ENCODE measurements at places on chromosomes 1 and 21. TPM values are rescaled to one million over a fixed set of nuclear protein-coding genes. Genes with fewer than 3 reads are reported as not detected.

- no peak for DNase-seq
These were observed 61.1 kb upstream of the DMRTB1 start for GRCh38 chr1:53398091-53398490.

- no peak for DNase-seq
These were observed 48.7 kb upstream of the KIF1B start for GRCh38 chr1:10161541-10162290.

DNA sequence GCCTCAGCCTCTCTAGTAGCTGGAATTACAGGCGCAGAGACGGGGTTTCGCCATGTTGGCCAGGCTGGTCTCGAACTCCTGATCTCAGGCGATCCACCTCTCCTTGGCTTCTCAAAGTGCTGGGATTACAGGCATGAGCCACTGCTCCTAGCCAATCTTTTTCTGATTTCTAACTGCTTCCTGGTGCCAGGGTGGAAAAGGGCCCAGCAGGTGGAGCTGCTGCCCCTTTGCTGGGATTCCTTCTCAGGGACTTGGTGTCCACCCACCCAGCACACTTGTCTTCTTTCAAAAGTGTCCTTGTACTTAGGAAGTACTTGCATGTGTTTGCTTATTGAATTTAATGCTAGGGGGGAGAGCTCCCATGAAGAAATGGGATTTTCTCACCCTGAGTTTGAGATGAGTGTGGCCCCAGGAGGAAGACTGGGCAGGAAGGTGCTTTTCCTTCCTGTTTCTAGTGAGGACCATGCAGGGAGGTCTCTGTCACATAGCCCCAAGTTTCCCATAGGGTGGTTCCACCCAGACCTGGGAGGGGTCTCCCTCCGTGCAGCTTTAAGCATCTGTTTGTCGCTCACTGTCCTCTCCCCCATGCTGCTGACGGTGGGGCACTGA is 14.2 kb downstream of the UTP11 start:
- peak; percentile 85 for DNase-seq

DNA sequence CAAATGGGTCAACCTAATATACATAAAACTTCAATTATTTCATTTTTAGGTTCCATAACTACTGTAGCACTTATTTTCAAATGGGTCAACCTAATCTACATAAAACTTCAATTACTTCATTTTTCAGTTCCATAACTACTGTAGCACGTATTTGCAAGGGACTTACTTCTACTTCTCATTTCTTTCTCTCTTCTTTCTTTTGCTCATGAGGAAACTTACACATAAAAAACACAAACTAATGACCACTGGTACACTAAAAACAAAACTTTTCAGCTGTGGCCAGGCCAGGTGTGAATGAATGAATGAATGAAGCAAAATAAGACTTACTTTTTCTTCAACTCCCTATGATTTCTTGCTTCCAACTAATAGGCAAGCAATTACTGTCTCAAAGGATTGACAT is 11.7 kb downstream of the SYDE2 start:
- DNase-seq, result no peak

DNA sequence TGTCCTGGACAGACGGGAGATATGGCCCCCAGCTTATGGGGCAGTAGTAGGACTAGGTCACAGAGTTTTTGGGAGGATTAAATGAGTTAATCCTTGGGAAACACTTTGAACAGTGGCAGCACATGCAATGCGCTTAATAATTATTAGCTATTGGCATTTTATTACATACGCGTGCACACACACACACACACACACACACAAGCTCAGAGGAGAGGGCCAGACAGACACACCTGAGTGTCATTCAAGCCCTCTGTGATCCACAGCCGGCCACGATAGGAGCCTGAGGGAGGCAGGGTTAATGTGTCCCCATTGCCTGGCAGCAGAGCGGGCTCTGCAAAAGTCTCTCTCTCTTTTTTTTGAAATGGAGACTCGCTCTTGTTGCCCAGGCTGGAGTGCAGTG is 37.9 kb downstream of the EPHA2 start:
- no peak for DNase-seq

DNA sequence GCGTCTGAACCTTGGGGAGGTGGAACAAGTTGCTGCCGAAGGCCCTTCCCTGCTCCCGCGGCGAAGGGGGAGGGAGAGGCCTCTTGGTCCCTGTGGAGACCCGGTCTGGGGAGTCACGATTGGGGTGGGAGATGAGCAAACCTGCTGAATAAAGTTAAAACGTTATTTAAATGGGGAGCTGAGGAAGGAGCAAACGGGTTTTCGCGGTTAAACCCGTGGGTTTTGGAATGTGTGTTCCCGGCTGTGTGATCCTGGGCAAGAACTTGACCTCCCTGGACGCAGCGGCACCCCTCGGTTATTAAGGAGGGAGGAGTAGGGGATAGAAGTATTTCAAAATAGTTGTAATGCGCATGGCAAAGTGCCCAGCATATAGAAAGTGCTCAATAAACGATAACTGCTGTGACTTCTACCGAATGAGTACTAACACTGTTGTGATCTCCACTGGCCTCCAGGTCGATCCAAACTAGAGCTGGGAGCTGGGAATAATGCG is 3.4 kb downstream of the FAM110D start:
- DNase-seq, result peak; percentile 14

DNA sequence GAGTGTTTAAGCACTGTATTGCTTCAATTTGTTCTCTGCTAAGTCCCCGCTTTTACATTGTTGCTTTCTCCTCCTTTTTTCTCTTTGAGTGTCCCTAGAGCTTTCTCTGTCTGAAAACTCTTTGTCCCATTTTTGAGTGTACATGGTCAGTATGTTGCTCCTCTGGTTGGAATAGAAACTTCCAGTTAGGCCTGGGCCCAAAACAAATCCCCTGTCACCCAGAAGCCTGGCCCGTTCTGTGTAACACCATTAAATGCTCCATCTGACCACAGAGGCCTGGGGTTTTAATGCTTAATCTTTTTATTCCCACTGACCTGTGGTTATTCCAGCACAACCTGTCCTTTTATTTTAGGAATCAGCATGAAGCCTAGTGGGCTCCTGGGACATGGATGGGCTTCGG is 28.3 kb upstream of the NFASC start:
- DNase-seq, result no peak

DNA sequence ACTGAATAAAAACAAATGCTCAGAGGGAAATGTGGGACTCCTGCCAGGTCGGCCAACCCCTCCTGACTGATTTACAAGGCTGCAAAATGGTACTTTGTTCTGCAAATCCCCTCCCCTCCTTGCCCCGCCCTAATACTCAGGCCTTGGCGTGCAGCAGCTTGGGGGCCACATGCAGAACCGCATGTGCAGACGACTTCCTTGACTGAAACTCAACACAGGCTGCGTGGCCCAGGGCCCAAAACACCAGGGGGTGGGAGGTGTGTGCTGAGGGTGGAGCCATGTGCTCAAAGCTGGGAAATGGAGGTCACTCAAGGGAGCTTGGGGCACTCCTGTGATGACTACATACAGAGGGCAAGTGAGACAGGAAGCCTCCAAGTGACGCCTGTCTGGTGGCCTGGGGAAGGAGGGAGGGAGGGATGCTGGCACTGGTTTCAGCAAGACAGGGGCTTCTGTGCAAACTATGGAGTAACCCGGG is 87.2 kb downstream of the MRPL37 start:
- peak; percentile 94 for DNase-seq

DNA sequence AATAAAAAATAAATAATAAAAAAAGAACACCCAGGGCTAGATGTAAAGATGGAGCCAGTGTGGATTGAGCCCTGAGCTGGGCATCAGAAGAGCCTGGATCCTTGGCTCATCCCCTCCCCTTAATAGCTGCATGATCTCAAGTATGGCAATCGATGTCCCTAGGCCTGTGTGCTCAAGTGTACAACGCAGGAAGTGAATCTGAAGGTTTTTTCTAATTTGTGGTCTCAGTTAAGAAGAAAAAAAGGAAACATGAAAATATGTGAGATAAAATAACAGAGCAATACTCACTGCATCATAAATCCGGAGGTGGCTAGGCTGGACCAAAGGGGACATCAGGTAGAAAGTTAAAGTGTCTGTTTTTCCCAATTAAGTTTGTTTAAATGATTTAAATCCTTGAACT is 47.3 kb upstream of the SLC44A3 start:
- no peak for DNase-seq

DNA sequence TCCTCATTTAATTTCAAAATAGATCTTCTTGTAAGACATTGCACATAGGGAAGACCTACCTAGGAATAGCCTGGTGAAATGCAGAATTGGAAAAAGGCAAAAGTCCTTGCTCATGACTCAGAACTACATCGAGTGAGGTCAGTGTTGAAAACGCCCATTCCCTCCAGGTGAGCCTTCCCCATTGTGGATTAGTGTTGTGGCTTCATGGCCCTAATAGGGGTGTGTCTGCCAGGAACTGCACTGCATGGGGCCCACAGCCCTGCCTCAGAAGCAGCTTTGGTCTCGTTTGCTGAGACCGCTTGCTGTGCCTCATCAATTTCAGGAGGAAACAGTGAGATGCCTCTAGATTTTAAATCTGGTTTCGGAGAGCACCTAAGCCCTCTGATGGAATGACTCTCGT is 17.0 kb downstream of the TFF3 start:
- DNase-seq, result peak; percentile 79

DNA sequence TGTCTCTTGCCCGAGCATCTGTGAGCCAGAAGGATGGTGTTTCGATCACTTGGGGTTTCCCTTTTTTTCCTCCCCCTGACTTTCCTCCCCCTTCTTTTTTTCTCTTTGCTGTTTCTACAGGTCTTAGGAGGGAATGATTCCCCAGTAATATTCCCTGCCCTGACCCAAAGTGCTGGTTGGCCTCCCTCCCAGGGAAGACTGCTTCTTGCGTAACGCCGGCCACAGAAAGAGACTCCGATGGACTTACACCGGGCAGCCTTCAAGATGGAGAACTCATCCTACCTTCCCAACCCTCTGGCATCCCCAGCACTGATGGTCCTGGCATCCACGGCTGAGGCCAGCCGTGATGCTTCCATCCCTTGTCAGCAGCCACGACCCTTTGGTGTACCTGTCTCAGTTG is 6.8 kb downstream of the RNF220 start:
- no peak for DNase-seq

DNA sequence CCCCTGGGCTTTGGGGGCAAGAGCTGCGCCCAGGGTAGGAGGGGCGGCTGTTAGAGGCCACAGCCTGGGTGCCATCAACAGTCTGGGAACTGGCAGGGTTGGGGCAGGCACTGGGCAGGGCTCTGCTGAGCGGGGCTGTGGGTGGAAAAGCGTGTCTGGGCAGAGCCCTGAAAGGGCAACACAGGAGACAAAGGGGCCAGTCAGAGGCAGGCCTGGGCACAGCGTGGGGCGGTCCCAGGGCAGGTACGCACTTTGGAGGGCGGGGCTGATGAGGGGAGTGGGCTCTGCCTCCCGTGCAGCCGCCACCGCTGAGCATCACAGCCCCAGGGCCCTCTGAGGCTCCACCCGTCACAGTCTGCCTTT is 13.9 kb downstream of the CELSR2 start:
- DNase-seq, result no peak

DNA sequence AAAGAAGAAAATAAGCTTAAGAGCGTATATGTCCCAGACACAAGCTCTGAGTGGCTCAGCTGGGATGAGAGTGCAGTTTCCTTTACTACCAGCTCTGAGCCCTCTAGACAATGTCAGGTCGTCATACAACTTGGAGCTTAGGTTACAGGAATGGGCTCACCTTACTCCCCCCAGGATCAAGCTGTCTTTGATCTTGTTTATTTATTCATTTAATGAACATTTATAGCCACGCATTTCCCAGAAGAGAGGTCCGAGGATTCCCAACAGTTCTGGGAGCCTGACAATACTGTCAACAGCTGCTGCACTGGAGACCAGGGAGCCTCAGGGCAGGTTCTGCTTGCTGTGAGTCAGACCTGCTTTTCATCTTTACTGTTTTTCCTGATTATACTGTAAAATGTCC is 378.9 kb downstream of the PLPP3 start:
- DNase-seq, result no peak

GRCh38 chr1:153515504-153516394 is 20.0 kb downstream of the S100A6 start:
- DNase-seq, result peak; percentile 69

DNA sequence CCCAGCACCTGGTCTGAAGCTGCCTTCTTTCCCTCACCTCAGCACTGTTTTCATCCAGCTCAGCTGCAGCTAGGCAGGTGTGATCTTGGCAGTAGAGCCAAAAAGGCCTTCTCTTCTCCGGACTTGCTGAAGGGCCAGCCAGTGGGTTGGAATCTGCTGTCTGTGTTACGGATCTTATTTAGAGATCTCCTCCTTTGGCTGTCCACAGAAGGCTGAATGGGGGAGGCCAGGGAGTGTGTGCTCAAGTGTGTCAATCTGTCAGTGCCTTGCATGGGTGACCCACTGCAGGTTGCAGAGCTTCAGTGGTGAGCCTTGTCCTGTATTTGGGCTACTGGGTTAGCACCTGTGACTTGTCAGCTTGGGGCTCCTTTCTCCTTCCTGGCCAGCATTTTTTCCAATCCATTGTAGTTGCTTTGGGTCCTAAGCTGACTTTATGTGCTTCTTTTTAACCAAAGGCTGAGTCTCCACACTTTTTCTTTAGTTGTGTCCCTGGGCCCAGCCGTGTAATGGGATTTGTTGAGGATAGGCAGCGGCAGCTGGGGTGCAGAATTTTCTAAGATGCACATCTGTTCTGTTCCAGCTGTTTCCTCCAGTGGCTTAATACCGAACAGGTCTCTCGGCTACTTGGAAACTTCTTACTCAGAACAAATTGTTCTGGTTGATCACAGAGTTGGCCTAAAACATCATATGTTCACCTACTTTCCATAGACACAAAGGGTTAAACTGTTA is 126.8 kb downstream of the PEX14 start:
- DNase-seq, result no peak

DNA sequence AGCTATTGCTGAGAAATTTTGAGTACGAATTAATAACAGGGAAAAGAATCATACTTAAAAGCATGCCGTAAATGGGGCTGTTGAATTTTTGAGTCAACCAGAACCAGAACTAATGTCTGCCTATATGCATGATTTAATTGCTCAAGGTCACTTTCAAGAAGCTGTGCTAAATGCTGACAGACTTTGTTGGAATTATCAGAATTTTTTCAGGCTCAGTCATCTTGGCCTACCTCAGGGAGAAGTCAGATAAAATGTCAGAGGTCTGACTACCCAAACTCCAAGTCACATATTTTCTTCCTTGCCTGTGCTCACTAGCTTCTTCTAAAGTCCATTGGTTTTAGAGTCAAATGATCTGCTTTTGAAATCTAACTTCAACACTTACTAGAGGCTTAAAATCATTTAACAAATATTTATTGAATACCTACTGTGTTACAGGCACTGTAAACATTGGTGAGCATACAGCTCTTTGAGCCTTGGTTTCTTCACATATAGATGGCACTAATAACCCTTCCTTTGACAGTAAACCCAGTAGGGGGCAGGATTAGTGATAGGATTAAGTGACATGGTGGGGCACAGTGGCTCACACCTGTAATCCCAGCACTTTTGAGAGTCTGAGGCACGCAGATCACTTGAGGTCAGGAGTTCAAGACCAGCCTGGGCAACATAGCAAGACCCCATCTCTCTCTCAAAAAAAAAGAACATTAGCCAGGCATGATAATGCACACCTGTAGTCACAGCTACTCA is 121.2 kb upstream of the SLC44A3 start:
- no peak for DNase-seq

DNA sequence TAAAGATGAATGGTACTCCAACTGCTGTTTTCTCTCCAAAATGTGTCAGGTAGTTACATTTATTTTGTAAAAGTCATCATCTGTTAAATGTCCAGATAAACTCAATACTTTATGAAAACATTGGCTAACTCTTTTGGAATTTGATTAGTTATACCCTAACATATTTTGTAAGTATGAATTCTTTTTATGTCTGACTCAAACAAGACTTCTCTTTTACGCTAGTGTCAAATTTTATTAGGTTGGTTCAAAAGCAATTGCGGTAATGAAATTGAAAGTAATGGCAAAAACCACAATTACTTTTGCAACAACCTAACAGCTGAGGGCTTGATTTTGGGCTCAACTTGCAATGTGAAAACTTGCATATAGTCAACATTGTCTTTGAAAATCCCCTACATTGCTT is 41.0 kb upstream of the USP25 start:
- no peak for DNase-seq

SV2A gene
- 0.58 TPM for total RNA-seq
